ENCODE measurements at places on chromosomes 5 and 9. TPM values are rescaled to one million over a fixed set of nuclear protein-coding genes. Genes with fewer than 3 reads are reported as not detected.

Gene EMB
- 6.1 TPM for polyA plus RNA-seq

- DNase-seq: no peak
Measured at GRCh38 chr5:129935626-129936025, 31.4 kb downstream of the CHSY3 start.

Gene FAM153A
- polyA plus RNA-seq: 7.3 TPM

DNA sequence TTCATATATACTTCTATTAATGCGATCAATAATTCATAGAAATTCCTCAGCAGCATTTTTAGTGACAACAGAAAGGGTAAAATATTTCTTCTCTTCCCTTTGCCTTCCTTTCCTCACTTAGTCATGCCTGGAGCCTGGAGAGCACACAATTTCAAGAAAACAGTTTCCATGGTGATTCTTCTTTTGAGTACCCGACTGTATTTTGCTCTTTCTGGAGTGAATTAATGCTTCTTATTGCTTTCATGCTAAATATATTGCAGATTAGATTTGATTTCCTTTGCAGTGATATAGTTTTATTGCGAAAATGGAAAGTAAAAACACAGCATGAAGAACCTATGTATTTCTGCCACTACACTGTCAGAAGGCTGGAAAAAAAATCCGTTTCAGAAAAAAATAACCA is 153.5 kb downstream of the PPP2R2B start:
- no peak for DNase-seq

GRCh38 chr5:44426944-44427343 is 37.7 kb upstream of the FGF10 start:
- no peak for DNase-seq

- no peak for DNase-seq
Measured at GRCh38 chr5:89695371-89695770, 714.2 kb downstream of the CETN3 start.

Gene MOB3B
- 9.0 TPM for polyA plus RNA-seq

Gene CDH10
- 1.6 TPM for polyA plus RNA-seq

DNA sequence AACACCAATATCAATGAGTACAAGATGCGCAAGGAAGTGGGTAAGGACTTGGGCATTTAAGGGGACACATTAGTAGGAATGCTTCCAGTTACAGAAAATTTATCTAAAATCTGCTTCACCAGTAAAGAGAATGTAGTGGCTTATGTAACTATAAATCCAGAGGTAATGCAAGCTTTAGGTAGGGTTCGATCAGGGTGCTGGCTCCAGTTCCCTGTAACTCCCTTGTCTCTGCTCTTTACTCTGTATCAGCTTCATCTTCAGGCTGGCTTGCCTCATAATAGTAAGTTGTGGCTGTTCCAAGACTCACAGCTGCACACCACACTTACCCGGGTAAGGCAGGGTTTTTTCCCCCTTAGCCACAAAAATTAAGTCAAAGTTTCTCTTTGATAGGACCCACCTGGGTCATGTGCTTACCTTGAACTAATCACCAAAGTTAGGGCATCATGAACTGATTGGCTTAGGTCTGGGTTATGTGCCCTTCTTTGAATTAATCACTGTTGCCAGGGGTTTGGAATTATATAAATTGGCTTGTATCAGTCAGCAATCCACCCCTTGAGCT is 35.5 kb downstream of the ARHGEF37 start:
- no peak for DNase-seq

GRCh38 chr5:96207420-96207819 is 225.6 kb downstream of the PCSK1 start:
- no peak for DNase-seq

DNA sequence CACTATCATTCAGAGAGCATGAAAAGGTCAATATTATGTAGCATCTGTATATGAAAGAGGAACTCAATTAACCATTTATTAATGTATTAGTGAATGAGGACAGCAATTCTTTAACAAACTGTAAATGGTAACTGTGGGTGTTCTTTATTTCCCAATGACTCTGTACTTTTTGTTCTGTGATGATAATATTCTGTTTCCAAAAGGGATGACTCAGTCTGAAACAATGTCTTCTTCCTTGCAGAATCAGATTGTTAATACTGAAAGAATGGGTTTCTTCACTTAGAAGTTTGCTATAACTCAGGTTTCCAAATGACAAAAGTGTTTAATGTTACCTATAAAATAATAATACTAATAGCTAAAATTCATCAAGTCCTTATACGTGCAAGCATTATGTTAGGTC is 1518.7 kb upstream of the WWC1 start:
- DNase-seq: no peak

GRCh38 chr9:127989094-127989493 is 8.3 kb upstream of the EEIG1 start:
- no peak for DNase-seq

GRCh38 chr5:103895738-103896137 is 333.1 kb upstream of the NUDT12 start:
- DNase-seq: no peak

GRCh38 chr9:96020792-96021550 is 145.5 kb downstream of the ERCC6L2 start:
- peak; percentile 21 for DNase-seq

- DNase-seq: no peak
Measured at GRCh38 chr5:36685631-36686288, 79.4 kb downstream of the SLC1A3 start.

GRCh38 chr9:35618854-35619799 is 914 bp upstream of the CD72 start:
- no peak for DNase-seq

- DNase-seq: no peak
Measured at GRCh38 chr9:70881333-70881732, 240.1 kb downstream of the TRPM3 start.

Gene SH3PXD2B
- polyA plus RNA-seq: 28.4 TPM

DNA sequence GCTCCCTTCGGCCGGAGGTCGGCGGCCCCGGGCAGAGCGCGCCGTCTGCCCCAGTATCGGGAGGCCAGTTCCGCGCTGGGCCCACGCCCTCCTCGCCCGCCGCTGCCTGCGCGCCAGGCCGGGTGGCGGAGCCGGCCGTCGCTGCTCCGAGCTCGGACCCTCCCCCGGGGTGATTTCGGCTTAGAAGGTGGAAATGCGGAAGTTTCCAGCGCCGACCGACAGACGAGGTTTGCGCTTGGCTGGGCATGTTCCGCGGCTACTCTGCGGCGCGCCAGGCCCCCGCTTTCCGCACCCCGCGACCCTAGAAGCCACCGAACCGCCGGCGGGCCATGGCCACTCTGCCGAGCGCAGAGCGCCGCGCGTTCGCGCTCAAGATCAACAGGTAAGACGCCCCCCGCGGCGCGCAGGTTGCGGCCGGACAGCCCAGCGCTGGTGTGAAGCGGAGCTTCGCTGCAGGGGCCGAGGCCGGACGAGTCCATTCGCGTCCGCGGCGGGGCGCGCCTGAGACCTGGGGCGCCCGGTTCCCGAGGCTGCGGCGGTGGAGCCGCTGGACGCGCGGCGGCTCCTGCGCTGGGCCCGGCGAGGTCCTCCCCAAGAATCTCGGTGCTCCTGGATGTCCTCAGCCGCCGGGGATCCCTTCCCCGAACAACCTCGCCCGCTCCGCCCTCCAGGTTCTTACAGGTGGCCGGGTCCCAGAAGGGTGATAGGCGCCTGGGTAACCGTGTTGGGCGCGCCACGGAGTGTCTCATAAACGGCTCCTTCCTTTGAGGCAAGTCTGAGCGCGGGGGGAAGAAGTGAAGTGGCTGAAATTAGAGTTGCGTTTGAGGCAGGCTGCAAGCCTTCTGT is at the start of gene DOCK8:
DOCK8 (plus strand) TSS at position 218 of the 846 bp plus-strand sequence; CDS start at position 330, 112 bp downstream.
- peak; percentile 79 for DNase-seq

GRCh38 chr9:20551236-20551635 is 71.1 kb downstream of the MLLT3 start:
- DNase-seq: no peak

GRCh38 chr5:81016116-81016515 is 56.0 kb downstream of the RASGRF2 start:
- DNase-seq: no peak

DNA sequence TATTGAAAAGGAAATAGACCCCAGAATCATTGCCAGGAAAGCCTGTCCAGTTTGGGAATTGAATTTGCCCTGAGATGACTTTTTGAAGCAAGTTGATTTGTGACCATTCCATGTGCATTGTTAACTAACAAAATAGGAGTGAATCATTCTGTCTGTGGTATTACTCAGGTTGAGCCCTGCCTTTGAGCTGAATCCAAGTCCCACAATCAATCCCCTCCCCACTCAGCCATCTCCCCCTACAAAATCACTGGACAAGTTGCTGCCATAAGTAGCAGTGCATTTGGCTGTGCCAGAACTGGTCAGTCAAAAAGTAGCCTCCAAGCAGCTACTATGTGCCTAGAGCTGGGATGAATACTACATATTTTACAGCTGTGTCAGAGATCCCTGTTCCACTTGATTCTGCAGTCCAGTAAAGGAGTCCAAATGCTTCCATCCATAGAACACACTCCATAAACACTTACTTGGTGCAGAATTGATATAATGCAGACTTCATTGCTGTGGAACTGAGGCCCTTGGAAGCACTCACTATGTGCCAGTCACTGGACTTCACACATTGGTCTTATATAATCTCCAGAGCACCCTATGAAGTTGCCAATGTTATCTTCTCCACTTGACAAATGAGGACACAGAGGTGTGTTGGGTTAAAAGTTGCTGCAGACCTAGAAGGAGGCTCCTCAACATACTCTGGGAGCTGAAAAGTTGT is 96.1 kb downstream of the ZNF462 start:
- no peak for DNase-seq

Gene ELAVL2
- 0.24 TPM for polyA plus RNA-seq

DNA sequence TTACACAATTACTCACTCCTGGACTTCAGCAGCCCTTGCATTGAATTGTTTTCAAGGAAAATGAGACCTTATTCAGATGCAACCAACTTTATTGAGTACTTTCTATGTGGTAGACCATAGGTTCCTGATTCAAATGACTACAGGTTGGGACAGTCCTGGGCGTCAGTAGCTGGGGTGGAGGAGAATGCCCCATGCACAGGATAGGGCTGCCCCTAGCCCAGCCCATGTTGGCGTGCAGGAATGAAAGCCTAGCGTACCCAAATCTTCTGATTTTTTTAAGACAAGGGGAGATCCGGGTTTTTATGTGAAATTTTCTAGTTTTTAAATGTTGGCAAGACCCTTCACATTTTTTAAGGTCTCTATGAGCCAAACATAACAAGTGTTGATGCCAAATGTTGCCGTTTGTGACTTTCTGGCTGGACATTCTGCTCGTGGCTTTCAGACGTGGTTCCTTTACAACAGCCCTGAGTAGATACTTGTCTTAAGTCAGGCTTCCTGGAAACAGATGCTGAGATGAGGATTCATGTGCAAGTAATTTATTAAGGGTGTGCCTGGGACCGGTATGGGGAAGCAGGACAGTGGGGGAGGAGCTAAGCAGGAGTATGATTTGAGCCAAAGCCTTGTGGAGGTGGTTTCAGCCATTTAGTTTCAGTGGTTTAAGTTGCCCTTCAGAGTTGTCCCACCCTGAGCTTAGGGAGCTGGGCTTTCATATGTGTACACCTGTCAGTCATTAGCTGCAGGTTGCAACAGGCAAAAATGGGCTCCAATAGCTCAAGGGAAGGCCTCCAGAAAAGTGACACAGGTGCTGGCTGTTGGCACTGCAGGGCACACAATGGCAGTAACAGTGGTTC is 154.1 kb downstream of the NTRK2 start:
- DNase-seq: no peak

DNA sequence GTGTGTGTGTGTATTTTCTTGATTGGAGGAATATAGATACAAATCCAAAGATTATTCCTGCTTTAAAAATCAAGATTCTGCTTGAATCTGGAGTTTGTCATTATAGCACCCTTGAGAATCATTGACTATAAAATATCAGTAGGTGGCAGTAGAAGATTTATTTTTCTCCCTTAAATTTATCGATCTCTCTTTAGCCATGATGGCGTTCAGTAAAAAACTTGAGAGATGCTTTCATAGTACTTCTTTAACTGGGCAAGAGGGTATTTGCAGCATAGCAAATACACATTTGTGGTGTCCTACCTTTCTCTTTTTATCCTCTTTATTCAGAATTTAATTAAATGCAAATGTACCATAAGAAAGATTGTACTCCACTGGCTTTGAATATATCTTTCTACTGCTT is 307.7 kb downstream of the ADGRV1 start:
- DNase-seq: no peak

Gene TMC1
- polyA plus RNA-seq: not detected

GRCh38 chr5:56700711-56701110 is 114.6 kb upstream of the MAP3K1 start:
- DNase-seq: no peak

DNA sequence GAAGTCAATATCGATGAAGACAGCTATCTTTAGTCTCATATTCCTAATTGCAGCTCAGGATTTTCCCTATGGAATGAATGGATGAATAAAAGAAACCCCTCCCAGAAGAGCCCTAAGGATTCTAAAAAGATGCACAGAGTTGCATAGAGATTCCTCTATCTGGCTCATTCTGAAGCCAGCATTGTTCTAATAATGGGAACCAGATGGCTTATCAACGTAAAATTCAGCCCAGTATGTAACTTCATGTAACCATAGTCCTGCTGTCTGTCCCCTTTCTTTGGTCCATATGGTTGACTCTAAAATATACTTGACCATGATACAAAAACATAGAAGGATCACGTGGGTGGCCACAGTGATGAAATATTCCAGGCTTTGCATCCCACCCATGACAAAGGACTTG is 508.6 kb downstream of the RASEF start:
- DNase-seq: no peak

DNA sequence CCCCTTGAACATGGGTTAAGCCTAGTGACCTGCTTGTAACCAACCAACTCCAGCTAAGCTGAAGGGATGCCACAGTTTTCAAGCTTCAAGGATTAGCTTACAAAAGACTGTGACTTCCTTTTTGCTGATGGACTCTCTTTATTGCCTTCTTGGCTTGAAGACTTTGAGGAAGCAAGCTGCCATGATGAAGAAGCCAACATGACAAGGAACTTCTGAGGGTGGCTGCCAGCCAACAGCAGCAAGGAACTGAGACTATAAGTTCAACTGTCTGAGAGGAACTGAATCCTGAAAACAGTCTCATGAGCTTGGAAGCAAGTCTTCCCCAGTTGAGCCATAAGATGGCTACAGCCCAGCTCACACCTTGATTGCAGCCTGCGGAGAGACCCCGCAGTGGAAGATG is 116.1 kb upstream of the TAF11L2 start:
- DNase-seq: peak; percentile 46

Gene SAXO1
- polyA plus RNA-seq: not detected

Gene PGM5
- 43.6 TPM for polyA plus RNA-seq
